ENCODE measurements at places on chromosomes 6 and 20. TPM values are rescaled to one million over a fixed set of nuclear protein-coding genes. Genes with fewer than 3 reads are reported as not detected.

The EPHA7 gene
- total RNA-seq = not detected

The AP5S1 gene
- total RNA-seq = 11.9 TPM

The SIRPB1 gene
- 4.4 TPM for total RNA-seq

The KCNK16 gene
- total RNA-seq = not detected

The LY6G6D gene
- not detected for total RNA-seq

The TFAP2A gene
- 0.18 TPM for total RNA-seq

The DYNLT2 gene
- total RNA-seq = 3.9 TPM

The PREX1 gene
- total RNA-seq = 200 TPM

The SERPINB1 gene
- total RNA-seq = 44.4 TPM

The HBS1L gene
- 72.1 TPM for total RNA-seq

The TULP1 gene
- total RNA-seq = not detected

The TGM3 gene
- total RNA-seq = not detected

The FHL5 gene
- not detected for total RNA-seq

The ULBP1 gene
- not detected for total RNA-seq

The PNISR gene
- total RNA-seq = 276 TPM

The TTBK1 gene
- total RNA-seq = 0.05 TPM

The HCRTR2 gene
- not detected for total RNA-seq

The MATN4 gene
- not detected for total RNA-seq

The COL20A1 gene
- total RNA-seq = not detected

The SNPH gene
- 6.7 TPM for total RNA-seq

The GPR6 gene
- not detected for total RNA-seq

The GHRH gene
- not detected for total RNA-seq

The CST2 gene
- total RNA-seq = not detected

The FAM8A1 gene
- total RNA-seq = 15.8 TPM

The SMOC2 gene
- not detected for total RNA-seq

The ANKS1A gene
- total RNA-seq = 10.0 TPM

The ADGB gene
- total RNA-seq = not detected

The OPRL1 gene
- total RNA-seq = 1.4 TPM

The TRIM15 gene
- not detected for total RNA-seq

The BFSP1 gene
- total RNA-seq = 0.21 TPM

The ZNF311 gene
- 0.40 TPM for total RNA-seq

The SPAG4 gene
- 13.7 TPM for total RNA-seq

The F13A1 gene
- 8.5 TPM for total RNA-seq

The LRRC73 gene
- 0.37 TPM for total RNA-seq

The NCOA6 gene
- total RNA-seq = 30.7 TPM

The DHX16 gene
- 25.6 TPM for total RNA-seq

The OLIG3 gene
- 0.12 TPM for total RNA-seq

The RAET1L gene
- total RNA-seq = not detected

The CALHM4 gene
- not detected for total RNA-seq

The KCNQ2 gene
- total RNA-seq = not detected

The RIN2 gene
- 1.2 TPM for total RNA-seq

The GPR63 gene
- 0.96 TPM for total RNA-seq

The ANKRD6 gene
- 7.9 TPM for total RNA-seq

The CD24 gene
- total RNA-seq = 3.3 TPM

The ARHGAP40 gene
- not detected for total RNA-seq

The NKX2-4 gene
- not detected for total RNA-seq

The HSPA12B gene
- total RNA-seq = not detected

The HLA-DQA1 gene
- 21.5 TPM for total RNA-seq
